Bone marrow (tissue), 2 donors: ENCODE measurements at places on chromosomes 13 and 19.

DNA sequence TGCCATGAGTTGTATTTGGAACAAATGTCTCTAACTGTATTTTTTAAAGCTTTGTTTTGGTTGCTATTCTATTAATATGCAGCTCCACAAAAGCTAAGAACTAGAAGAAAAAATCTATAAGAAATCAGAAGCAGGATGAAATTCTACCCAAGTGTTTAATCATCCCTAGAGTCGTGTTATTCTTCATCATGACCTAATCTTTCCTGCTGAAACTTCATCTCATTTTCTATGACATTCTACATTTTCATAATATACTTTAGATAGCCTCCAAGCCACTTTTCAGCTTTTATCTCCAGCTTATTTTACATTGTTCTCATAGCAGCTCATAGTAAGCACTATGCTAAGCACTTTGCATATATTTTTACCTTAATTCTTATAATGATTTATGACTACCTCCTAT lies 302.8 kb downstream of the FOXO1 start:
- DNase-seq: no peak

DNA sequence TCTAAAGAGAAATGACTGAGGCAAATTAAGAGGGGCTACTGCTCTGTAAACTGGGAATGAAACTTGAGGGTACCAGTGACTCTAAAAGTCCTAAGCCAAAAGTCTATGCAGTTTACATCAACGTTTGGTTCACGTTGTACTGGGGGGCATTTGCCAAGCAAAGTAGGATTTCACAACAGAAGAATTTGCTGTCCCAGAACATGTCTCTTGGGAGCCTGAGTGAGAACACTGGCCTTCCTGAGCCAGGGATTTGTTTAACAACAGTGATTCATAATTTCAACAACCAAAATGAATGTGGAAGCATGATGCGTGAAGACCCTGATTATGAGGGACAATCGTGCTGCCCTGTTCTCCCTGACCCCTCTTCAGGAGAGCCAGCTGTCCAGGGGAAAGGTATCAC lies 178.0 kb downstream of the OXGR1 start:
- no peak for DNase-seq

DNA sequence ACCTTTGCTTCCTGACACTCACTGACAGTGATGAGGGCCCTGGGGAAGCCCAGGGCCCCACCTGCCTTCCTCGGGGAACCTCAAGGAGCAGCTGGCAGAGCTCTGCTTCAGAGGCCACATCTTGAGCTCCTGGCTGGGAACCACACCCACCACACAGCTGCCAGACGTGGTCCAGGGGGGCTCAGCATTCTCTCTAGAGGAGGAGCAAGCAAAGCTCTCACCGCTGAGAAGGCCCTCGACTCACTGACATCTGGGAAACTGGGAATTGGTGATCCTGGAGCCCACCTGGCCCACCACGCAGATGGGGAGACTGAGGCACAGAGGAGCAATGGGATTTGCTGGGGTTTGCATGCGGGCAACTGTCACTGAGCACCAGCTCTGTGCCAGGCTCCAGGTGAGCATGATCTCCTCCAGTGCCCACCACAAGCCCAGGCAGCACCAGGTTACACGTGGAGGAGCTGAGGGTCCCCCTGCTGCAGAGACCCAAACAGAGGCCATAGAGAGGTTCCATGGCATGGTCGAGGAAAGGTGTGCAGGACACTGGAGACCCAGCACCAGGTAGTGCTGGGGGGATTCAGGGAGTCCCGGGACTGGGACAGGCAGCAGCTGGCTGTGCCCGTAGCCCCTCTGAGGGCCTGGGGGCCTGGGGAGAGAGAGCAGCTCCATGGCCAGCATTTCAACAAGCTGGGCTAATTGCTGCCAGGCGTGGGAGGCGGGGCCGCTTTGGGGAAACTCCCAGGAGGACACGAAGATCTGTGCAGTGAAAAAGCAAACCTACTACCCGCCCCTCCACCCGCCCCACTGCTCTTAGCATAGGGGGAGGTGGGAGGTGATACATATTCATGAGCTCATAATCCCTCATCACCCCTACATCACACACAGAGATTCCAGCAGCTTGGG lies 33.4 kb downstream of the PEPD start:
- no peak for DNase-seq

GRCh38 chr13:94660695-94661326 lies 51.5 kb downstream of the SOX21 start:
- no peak for DNase-seq

- no peak for DNase-seq
Observed at GRCh38 chr13:23580684-23581060, 10.5 kb downstream of the TNFRSF19 start.

DNA sequence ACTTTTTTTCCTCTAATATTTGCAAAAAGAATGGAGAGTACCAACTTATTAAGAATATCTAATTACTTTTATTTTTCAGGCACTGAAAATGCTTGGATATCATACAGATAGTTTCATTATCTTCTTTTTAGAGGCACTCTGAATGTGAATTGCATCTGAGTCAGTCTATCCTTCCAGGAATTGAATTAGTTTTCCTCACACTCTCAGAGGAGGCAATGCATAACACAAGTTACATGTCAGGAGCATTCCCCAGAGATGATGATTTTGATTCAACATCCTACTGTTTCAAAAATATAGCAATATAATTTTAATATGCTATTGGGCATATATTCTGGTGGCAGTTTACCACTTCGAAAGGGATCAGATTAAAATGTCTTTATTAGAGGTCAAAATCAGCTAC lies 1315.4 kb downstream of the PCDH9 start:
- DNase-seq: no peak

DNA sequence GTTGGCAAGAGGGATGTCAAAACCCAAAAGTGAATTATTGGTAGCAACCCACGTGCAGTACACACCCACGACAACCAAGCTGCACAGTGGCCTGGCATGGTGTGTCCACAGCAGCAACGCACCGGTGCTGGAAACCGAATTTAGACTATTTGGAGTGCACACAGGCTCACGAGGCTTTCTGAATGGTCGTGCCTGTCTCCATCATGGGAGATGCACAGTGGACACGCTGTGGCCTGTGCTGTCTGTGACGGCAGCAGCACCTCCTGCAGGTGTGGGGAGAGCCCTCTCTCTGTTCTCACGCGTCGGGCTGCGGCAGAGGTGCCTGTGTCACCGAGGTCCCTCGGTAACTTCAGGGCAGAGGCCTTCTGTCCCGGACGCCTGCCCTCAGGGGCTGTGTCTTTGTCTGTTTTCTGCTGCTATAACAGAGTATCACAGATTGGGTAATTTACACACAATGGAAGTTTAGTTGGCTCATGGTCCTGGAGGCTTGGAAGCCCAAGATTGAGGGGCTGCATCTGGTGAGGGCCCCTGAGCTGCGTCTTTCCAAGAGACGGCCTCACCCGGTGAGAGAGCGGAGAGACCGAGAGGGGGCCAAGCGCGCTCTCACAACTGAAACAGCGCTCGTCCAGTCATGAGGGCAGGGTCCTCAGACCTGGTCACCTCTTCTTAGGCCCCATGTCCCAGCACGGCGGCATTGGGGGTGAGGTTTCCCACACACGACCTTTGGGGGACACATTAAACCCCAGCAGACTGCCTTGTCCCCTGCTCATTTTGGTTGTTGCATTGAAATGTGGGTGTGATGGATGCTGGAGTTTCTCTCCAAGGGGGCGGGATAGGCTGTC lies 9.1 kb upstream of the MCF2L start:
- DNase-seq: no peak
